ENCODE measurements at places on chromosomes 11 and 22.

GRCh38 chr11:65448074-65448417 lies 25.4 kb downstream of the NEAT1 start:
- no peak for DNase-seq

DNA sequence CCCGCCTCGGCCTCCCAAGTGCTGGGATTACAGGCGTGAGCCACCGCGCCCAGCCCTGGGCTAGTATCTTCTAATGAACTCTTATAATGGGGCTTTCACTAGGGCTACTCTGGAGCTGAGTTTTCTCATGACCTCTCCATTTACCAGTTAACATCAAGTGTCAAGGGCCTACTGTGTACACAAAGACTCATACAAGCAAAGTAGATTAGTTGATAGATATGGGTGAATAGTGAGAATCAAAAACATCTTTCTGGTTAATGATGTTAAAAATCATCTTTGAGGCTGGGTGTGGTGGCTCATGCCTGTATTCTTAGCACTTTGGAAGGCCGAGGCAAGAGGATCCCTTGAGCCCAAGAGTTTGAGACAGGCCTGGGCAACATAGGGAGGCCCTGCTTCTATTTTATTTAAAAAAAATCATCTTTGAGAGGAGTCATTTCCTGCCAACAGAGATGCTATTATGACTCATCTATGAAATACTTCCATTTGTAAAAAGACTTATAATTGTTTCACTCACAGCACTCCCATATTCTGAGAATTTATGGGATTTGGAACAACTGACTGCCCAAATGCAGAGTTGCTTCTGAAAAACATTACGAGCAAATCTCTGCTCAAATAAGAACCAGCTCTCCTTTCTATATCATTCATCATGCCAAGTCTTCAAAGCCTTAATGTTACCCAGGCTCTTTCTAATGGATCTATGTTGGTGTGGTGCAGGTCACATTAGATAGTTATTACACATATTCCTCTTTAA lies 57.0 kb downstream of the GDPD4 start:
- DNase-seq = no peak

- no peak for DNase-seq
Observed at GRCh38 chr11:57568330-57568766, 876 bp upstream of the UBE2L6 start.

DNA sequence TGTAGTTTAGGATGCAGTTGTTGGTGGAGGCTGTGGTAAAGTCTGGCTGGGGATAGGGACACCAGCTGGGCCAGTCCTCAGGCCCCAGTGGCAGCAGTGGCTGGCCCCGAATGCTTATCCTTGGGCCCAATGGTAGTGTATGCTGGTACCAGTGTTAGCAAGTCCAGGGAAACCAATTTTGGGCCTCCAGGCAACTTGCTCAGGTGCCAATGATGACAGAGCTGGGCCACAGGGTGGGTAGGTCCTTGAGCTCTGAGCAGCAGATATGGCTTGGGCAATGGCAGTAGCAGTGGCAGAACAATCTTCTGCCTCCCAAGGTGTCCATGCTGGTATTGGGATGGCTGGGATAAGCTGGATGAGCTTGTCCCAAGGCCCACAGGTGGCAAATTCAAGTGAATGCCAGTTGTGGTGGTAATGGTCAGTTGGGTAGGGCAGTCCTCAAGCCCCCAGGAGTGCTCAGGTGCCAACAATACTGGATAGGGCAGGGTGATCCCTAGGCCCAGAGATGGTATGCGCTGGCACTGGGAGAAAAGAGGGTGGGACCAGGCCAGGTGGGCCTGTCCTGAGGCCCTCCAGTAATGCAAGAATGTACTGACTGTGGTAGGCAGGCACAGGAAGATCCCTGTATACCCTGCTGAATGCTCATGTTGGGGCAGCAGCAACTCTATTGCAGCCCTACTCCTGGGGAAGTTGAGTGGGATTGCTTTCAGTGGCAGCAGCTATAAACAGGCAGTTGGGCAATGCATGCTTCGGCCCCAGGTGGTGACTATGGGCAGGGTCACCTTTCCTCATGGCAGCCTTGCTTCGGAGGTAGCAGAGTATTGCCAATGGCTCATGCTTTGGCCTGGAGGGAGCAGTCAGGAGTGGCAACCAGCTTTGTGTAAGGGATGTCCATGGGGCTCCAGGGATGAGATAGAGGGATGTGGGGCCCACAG lies 54.7 kb downstream of the KCNQ1OT1 start:
- no peak for DNase-seq

DNA sequence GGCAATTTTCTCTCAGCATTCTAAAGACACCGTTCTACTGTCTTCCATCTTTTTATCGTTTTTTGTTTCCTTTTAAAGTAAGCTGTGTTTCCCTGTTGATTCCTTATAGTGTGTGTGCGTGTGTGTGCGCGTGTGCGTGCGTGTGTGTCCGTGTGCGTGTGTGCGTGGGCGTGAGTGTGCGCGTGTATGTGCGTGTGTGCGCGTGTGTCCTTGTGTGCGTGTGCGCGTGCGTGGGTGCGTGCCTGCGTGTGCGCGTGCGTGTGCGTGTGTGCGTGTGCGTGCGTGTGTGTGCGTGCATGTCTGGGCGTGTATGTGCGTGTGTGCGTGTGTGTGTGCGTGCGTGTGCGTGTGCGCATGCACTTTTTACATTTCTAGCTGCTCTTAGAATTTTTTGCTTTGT lies 1033.7 kb downstream of the BRD1 start:
- no peak for DNase-seq

DNA sequence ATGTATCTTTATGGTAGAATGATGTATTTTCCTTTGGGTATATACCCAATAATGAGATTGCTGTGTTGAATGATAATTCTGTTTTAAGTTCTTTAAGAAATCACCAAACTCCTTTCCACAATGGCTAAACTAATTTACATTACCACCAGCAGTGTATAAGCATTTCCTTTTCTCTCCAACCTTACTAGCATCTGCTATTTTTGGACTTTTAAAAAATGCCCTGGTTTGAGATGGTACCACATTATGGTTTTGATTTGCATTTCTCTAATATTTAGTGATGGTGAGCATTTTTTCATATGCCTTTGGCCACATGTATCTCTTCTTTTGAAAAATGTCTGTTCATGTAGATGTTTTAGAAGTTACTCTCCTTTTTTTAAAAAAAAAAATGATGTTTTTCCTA lies 142.0 kb downstream of the METTL15 start:
- no peak for DNase-seq

- no peak for DNase-seq
Observed at GRCh38 chr22:16781764-16782329, 43.4 kb downstream of the XKR3 start.

DNA sequence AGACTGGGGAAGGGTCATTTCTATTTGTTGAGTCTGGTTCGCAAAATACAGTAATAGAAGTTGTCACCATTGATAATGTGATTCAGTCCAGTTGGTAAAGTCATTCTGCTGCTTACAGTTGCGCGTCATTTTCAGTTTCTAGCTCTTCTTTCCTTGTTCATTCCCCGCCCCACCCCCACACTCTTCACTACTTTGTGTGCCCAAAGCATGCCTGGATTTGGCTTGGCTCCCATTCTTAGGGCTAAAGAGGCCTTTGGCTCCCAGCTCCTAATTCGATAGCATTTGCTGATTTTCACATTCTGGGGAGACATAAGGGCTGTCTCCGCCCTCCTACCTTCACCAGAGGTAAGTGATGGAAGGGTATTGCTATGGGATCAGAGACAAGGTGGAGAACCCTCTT lies 43.0 kb downstream of the CECR2 start:
- DNase-seq = no peak

DNA sequence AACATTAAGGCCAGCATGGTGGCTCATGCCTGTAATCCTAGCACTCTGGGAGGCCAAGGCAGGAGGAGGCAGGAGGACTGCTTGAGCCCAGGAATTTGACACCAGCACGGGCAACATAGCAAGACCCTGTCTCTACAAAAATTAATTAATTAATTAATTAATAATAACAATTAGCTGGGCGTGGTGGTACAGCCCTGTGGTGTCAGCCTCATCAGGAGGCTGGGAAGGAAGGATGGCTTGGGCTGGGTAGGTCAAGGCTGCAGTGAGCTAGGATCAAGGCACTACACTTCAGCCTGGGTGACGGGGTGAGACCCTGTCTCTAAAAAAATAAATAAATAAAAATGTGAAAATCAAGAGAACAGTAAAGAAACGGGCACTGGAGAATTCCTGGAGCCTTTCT lies 1.4 kb downstream of the ARFGAP3 start:
- DNase-seq = no peak

GRCh38 chr11:134389464-134390180 lies 22.4 kb downstream of the B3GAT1 start:
- no peak for DNase-seq
